ENCODE measurements at places on chromosomes 16 and 17. TPM values are rescaled to one million over a fixed set of nuclear protein-coding genes. Genes with fewer than 3 reads are reported as not detected.

TBKBP1 gene
- total RNA-seq, result 12.5 TPM

GPR139 gene
- not detected for total RNA-seq

TBC1D3 gene
- total RNA-seq, result not detected

CES3 gene
- 0.39 TPM for total RNA-seq

NEUROD2 gene
- total RNA-seq, result not detected

SMIM36 gene
- total RNA-seq, result not detected

WSB1 gene
- 337 TPM for total RNA-seq

KCNH6 gene
- total RNA-seq, result not detected

PLXDC1 gene
- 3.5 TPM for total RNA-seq

AOC2 gene
- 0.79 TPM for total RNA-seq

MT1F gene
- total RNA-seq, result not detected

AOC3 gene
- total RNA-seq, result 1.3 TPM

CACNG1 gene
- total RNA-seq, result not detected

NPIPB6 gene
- total RNA-seq, result 0.89 TPM

ZNF319 gene
- 7.1 TPM for total RNA-seq

CCL17 gene
- total RNA-seq, result not detected

PRSS21 gene
- total RNA-seq, result 0.23 TPM

CNTD1 gene
- total RNA-seq, result 0.07 TPM

ZG16 gene
- not detected for total RNA-seq

MMP28 gene
- total RNA-seq, result 0.65 TPM

PLLP gene
- not detected for total RNA-seq

KRT10 gene
- total RNA-seq, result 4.3 TPM

ENGASE gene
- total RNA-seq, result 15.3 TPM

SECTM1 gene
- total RNA-seq, result 3.1 TPM

NOG gene
- 2.0 TPM for total RNA-seq

GAS7 gene
- 10.0 TPM for total RNA-seq

LGALS9B gene
- total RNA-seq, result not detected

TNFRSF13B gene
- total RNA-seq, result not detected

GPR179 gene
- 0.10 TPM for total RNA-seq

ZDHHC1 gene
- total RNA-seq, result 8.1 TPM

FA2H gene
- total RNA-seq, result not detected

SP2 gene
- 1.8 TPM for total RNA-seq

TBC1D3G gene
- not detected for total RNA-seq

SOST gene
- total RNA-seq, result 8.8 TPM

GAN gene
- total RNA-seq, result 8.3 TPM

CNGB1 gene
- total RNA-seq, result not detected

CDRT15L2 gene
- total RNA-seq, result not detected

KLHL10 gene
- total RNA-seq, result 0.20 TPM

SYNGR3 gene
- 4.0 TPM for total RNA-seq

CRYBA1 gene
- total RNA-seq, result not detected

GLP2R gene
- not detected for total RNA-seq

TELO2 gene
- total RNA-seq, result 12.9 TPM
